H7 (cell line): ENCODE measurements at places on chromosomes 1 and 21.

- DNase-seq: no peak
Observed at GRCh38 chr1:156898161-156898566, 4.6 kb downstream of the PEAR1 start.

- DNase-seq: no peak
Observed at GRCh38 chr21:35090403-35090802, 41.3 kb upstream of the RUNX1 start.

DNA sequence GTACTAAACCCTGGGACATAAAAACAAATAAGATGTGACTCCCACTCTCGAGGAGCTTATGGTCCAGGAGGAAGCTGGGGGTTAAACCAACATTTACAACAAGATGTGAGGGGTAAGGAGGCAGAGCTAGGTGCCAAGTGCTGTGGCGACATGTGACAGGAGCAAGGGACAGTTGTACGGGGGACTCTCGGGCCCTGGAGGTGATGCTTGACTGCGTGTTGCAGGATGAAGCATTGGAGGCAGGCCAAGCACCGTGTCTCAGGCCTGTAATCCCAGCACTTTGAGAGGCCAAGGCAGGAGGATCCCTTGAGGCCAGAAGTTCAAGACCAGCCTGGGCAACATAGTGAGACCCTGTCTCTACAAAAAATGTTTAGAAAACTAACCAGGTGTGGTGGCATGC is 36.8 kb downstream of the ATP5PO start:
- no peak for DNase-seq

- DNase-seq: no peak
Observed at GRCh38 chr1:206723462-206723804, 38.7 kb downstream of the MAPKAPK2 start.

DNA sequence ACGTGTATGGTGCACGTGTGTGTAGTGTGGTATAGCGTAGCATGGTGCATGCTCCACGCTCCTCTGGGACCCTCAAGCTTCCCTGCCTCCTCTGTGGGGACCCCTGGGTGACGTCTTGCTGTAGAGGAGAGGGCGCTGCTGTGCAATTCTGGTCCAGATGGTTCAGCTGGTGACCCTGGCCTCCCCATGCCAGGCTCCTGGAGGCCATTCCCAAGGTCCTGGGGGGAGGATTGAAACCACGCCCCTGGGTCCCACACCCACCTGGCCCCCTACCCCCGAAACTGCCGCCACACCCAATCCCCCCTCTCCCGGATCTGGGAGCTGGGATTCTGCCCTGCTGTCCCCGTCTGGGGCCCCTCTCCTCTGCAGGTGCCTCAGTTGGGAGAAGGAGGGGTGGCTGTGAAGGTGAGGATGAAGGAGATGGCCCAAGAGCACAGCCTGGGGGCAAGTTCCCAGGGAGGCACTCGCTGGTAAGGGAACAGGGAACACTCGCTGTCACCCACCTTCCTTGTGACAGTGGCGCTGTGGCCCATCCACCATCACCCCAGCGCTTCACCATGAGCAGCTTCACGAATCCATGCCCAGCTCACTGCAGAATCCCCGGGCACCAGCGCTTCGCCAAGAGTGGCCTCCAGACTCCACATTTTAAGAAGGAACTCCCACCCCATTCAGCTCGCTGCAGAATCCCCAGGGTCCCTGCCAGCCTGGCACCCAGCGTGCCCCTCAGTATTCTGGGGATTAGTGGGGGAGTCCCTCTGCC is 38.0 kb downstream of the WDR4 start:
- DNase-seq: peak; percentile 32

GRCh38 chr1:59522925-59523505 is 226.1 kb downstream of the FGGY start:
- DNase-seq: no peak

DNA sequence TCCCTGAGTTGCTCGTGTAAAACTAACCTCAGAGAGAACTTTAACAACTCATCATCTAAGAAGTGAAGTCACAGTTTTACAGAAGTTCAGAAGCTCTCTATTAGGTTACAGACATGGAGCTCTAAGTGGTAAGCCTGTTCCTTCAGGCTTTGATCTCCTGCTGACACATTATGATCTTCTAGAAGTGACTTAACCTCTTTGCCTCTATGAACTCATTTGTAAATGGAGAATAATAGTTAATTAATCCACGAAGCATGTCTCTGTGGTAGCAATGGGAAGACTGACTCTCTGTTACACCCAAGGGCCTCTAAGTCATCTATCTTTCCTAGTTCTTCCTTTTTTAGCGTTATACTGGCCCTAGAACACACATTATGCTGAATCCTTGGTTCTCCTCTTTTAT is 157.9 kb upstream of the NRIP1 start:
- DNase-seq: no peak

- DNase-seq: no peak
Observed at GRCh38 chr1:160575112-160575664, 4.1 kb downstream of the CD84 start.

GRCh38 chr1:150836129-150836773 is 28.2 kb upstream of the CTSK start:
- DNase-seq: no peak
